ENCODE measurements at places on chromosomes 16 and 17.

GRCh38 chr17:45666046-45666600 is 118.0 kb upstream of the CRHR1 start:
- DNase-seq = no peak

- DNase-seq = no peak
Measured at GRCh38 chr17:30332057-30332542, 1.8 kb downstream of the TMIGD1 start.

DNA sequence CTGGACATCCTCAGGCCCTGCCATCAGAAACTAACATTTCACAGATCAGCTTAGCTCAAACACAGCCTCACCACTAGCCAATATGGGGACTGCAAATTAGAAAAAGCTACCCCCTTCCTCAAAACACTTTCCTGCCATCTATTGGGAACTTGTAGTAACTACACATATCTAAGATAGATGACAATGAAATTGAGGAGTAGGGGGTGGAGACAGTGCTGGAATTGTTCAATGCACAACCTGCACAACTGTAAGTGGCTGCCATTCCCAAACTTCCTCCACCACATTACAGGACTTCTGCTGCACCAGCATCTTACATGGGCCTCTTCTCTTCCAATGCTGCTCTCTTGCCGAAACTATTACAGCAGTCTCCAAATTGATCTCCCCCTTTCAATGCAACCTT is 21.9 kb downstream of the AIPL1 start:
- DNase-seq = no peak

DNA sequence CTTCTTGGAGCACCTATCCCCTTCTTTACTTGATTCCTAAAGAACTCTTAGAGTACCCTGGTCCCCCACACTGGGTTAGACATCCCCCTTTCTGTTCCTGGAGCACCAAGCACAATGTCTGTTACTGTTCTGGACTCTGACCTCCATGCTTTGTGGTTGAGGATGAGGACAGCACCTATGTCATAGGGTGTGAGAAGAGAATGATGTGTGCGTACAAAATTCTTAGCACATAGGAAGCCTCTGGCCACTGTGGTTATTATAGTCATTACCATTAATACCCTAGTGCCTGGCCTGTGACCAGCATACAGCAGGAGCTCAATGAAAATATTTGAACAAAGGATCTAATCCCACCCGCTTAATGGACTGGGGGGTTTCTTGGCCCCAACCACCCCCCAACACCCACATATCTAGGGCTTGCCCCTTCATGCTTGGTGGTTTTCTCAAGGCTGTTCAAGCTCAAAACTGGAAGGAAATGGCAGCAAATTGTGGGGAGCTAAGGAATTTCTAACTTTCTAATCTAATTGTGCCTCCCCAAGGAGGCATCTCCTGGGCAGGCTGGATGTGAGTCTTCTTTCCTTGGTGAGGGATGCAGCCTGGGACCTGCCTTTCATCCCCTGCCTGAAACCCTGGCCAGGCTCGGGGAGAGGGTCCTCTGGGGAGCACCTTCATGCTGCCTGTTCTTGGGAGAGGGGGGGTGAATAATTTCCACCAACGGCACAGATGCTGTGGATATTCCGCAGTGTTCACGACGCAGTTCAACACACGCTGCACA is 1.5 kb upstream of the CMIP start:
- DNase-seq = no peak

- DNase-seq = no peak
Measured at GRCh38 chr16:4984174-4984990, 26.3 kb downstream of the SEC14L5 start.

DNA sequence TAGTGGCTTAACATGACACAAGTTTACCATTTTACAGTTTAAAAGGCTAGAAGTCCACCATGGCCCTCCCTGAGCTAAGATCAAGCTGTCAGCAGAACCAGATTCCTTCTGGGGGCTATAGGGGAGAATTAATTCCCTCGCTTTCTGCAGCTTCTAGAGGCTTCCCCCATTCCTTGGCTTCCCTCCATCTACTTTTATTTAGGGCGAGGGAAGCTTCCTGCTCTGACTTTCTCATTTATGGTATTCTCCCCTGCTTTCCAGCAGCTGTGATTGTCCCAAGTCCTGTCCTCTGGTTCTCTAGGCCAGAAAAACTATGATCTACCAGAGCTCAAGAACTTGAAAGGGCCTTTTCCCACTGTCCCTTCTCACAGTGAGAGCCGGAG is 4.3 kb downstream of the CETP start:
- DNase-seq = no peak

DNA sequence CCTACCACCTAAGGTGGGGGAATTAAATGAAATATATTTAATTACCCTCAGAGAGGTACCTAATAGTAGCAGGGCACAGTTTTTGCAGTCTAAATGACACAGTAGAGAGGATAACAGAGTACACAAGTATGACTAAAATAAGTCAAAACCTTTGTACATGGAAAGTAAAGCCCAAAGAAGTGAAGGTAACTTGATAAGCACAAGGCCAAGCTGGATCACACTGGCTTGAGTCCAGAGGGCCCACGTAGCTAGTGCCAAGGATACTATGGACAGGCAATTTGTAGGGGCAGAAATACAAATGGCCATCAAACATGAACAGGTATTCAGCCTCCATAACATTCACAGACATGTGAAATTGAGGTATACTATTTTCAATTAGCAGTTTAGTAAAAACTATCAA is 7.6 kb downstream of the MYO18A start:
- DNase-seq = no peak

DNA sequence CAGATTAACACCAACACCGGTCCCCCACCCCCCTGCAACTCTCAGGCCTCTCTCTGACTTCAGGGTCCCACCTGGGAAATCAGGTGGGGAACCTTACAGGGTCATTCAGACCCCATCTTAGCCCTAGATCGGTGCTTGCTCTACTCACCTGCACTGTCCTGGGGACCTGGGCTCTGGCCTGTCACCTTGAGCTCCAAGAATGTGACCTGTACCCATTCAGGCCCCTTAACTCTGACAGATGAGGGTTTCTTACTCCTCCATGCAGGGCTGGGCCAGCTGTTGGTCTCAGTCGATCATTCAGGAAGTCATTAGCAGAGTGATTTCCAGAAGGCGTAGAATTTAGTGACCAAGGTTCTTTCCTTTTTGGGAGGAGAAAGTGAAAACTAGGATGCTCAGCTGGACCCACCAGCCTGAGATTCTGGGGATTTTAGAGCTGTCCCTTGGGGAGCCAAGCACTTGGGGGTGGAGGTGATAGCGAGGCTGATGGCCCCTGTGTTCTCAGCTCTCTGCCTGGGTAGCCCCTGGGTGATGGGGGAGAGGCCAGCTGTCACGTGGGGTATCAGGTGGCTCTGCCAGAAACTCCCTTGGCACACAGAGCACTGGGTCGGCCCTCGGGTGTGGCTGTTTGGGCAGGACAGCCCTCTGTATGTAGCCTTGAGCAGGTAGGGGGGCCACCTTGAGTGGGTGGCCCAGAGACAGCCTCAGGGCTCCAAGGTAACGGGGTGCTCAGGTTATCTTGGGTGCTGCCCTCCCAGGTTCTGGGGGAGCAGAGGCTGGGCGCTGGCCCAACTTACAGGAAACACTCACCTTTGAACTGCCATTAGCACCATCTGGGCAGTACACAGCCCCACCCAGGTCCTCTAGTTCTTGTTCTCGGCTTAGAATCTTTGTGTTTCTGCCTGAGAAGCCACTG is 724 bp downstream of the MVP start:
- no peak for DNase-seq

DNA sequence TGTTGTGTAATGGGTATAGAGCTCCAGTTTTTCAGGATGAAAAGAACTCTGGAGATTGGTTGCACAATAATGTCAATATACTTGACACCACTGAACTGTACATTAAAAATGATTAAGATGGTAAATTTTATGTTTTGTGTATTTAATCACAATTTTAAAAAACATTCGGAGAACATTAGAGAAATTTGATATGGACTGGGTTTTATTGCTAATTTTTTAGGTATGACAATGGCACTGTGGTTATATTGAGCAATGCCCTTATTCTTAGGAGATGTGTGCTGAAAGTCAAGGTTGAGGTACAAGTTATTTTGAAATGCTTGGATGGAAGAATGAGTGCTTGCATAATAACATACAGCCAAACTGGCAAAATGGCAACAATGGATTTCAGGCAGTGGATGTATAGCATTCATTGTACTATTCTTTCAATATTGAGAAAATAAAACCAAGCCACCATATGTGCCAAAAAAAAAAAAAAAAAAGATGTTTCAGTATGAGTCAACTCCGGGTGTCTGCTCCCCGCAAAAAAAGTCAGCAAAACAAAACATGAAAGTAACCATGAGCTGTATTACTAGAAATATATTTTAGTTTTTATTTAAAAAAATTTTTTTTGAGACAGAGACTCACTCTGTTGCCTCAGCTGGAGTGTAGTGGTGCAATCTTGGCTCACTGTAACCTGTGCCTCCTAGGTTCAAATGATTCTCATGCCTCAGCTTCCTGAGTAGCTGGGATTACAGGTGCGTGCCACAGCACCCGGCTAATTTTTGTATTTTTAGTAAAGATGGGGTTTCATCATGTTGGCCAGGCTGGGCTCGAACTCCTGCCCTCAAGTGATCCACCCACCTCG is 19.8 kb downstream of the HOXB1 start:
- no peak for DNase-seq

DNA sequence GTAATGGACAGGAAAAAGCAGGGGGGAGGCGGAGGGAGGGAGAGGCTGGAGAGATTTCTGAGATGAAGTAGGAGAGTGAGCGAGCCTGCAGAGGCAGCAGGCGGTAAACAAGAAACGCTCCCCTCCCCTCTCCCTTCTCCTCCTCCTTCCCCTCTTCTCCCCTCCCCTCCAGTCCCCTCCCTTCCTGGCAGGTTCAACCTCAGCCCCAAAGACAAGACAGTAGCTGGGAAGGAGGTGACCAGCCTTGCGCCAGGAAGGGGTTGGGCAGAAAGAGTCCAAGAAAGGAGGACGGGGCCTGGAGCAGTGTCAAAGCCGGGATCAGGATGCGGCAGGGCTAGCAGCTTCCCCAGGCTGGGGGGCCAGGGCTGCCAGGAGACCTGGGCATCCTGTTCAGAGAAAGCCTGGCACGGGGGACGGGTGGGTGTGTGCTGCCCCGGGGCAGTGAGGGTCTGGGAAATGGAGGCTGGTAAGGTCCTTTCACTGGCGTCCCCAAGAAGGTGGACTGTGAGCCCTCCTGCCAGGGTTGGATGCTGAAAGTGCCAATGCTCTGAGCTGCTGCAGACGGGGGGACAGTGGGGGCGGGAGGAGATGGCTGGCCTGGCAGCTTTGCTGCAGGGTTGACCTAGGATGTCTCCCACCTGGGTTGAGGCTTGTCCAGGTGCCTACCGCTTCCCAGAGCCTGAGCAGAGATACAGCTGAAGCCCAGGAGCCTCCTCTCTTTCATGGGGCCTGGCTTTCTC is 261.6 kb upstream of the TNRC6C start:
- DNase-seq = no peak

DNA sequence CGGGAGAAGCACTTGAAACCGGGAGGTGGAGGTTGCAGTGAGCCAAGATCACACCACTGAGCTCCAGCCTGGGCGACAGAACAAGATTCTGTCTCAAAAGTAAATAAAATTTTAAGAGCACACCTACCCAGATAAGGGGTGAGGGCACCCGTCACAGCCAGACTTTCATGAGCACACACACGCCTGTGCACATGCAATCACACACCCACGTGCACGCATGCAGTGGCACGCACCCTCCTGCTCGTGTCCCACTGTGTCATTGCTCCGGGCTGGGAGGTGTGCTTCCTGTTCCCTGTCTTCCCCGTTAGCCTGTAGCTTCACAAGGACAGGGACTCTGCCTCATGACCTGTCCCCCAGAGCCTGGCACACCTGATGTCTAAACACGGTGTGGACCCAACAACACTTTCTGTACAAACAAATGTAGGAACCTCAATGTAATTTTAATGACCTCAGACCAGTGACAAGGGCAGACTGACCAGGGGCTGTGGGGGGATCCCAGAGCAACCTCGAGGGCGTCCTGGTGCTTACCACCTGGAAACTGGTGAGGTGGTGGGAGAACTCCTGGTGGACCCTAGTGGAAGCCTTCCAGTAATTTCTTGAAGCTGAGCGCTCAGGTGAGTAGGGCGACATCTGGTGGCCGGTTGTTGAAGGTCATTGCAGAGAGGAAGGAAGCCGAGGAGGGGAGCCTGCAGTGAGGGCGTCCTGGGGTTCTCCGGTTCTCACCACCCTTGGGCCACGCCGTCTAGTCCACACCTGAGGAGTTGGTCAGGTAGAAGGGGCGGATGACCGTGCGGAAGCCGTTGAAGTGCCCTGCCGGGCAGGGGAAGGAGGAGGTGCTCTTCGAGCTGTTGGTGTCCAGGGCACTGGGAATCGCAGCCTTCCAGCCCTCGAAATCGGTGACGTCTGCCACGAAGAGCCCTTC is 8.6 kb downstream of the LGALS3BP start:
- DNase-seq = peak; percentile 67

GRCh38 chr17:2965621-2966595 is 97.5 kb downstream of the OR1D5 start:
- DNase-seq = no peak

GRCh38 chr16:85982563-85982939 is 83.6 kb downstream of the IRF8 start:
- no peak for DNase-seq

DNA sequence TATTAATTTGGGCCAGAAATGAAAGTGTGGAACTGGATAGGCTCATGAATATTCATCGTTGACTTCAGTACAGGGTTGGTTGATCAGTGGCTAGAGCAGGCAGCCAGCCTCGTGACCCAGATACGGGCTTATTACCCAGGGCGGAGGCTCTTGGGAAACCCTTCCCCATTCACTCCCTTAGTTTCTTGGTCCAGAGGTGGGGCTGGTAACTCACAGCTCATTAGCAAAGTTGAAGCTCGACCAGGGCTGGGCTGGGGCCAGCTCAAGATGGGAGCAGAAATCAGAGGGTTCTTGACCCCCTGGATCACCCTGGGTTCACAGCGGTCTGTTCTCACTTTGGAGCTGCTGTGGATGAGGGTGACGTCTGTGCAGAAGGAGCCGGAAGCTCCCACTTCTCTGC is 44.6 kb upstream of the GSE1 start:
- no peak for DNase-seq

- DNase-seq = no peak
Measured at GRCh38 chr16:46568472-46569230, 52.5 kb downstream of the SHCBP1 start.

GRCh38 chr17:44589316-44590071 is 32.2 kb downstream of the FZD2 start:
- no peak for DNase-seq

- DNase-seq = no peak
Measured at GRCh38 chr16:57204675-57205074, 18.5 kb downstream of the RSPRY1 start.

GRCh38 chr17:17587614-17588337 is 3.7 kb downstream of the PEMT start:
- no peak for DNase-seq

- no peak for DNase-seq
Measured at GRCh38 chr17:28549236-28550132, 2.9 kb downstream of the UNC119 start.

GRCh38 chr17:29555840-29556239 is 11.0 kb downstream of the ABHD15 start:
- DNase-seq = no peak

Data from stimulated activated CD8-positive, alpha-beta memory T cell treated with anti-CD3 and anti-CD28 coated beads, Interleukin-15, amount 100 ng/mL, for 24 hours (primary cell).